Gastroesophageal sphincter (tissue), 4 donors: ENCODE measurements at places on chromosomes 13 and 19. TPM values are rescaled to one million over a fixed set of nuclear protein-coding genes. Genes with fewer than 3 reads are reported as not detected.

FGF22 gene
- 1.3 TPM for total RNA-seq

LMO7 gene
- total RNA-seq = 45.0 TPM

NPAS1 gene
- not detected for total RNA-seq

GRCh38 chr19:30402436-30403202 is 30.4 kb downstream of the ZNF536 start:
- ATAC-seq = no peak

- no peak for ATAC-seq
Observed at GRCh38 chr13:79314652-79315051, 91.4 kb downstream of the RBM26 start.

- no peak for ATAC-seq
Observed at GRCh38 chr19:45168767-45169351, 8.1 kb upstream of the NKPD1 start.
